ENCODE measurements at places on chromosomes 12 and 14.

DNA sequence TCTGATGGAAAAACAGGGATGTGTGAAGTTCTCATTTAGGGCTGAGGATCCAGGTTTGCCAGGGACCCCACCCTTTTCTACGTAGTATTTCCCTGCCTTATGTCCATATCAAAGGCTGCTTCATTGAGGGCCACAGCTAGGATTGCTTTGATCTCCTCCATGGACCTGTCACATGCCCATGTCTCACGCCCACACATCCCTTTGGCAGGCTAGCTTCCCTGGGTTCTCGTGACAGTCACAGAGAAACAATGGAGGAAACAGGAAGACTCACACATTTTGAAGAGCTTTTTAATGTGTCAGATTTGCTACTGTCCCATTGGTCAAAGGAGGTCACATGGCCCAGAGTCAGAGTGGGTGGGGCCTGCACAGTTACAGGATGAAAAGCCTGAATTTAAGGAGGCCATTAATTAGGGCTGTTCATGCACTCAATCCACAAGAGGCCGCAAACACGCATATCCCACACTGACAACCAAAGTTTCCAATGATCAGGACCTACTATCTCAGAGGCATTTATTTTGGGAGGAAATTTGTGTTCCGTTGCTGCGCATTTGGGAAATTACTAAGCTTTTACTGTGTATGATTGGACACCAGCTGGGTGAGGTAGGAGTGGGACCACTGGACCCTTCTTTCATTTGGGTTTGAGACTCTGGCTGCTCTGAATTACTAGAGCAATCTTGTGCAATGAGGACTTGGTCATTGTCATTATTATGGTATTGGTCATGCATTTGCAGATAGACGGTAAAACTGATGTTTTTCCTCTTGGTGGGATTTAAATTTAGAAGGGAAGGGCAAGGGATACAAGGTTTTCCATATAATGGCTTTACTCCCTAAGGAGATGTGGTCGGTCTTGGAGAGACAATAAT is 266.2 kb downstream of the KTN1 start:
- DNase-seq = no peak

DNA sequence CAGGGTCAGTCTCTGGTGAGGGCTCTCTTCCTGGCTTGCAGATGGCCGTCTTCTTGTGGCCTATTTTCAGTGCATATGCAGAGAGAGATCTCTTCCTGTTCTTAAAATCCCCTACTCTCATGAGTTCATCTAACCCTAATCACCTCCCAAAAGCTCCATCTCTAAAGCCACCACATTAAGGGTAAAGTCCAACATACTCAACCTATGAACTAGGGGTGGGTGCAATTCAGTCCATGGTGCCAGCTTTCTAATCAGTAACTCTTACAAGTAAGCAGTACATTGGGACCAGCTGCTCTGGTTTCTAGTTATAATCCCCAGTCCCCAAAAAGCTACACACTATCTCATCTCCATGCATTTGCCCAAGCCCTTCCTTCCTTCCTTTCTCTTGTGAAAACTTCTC is 365.1 kb downstream of the MED13L start:
- DNase-seq = no peak

GRCh38 chr12:6226679-6227051 is 26.5 kb downstream of the CD9 start:
- no peak for DNase-seq

DNA sequence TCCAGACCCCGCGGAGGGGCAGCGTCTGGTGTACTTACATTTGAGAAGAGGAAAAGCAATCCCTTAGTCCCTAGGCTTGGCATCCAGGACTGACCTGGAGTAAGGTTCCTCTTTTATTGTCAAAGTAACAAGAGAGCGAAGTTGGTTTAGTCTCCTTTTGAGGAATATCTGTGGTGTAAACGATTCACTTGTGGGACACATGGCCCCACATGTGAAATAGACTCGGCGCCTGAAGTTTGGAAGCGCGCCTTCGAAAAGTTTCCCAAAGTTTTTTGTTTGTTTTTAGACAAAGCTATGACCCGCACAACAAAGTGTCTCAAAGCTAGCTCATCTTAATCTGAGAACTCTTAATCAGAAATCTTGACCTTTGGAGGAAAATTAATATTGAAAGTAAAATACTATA is 744 bp downstream of the STYX start:
- DNase-seq = no peak

DNA sequence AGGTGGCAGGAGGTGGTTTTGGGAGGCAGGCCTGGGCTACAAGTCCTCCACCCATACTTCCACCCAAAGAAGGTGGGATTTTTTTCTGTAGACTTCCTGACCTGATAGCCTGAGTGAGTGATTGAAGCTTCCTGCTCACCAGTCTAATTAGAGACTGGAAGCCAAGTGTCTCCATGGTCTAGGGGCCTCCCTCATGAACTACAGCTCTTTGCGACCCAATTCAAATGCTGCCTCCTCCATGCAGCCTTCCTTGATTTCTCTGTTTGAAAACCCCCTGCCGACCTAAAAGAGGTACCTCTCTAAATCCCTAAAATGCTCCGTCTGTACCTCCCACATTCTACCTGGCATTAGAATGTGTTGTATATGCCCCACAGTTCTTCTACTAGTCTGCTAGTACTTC is 124.9 kb downstream of the PLXNC1 start:
- no peak for DNase-seq

DNA sequence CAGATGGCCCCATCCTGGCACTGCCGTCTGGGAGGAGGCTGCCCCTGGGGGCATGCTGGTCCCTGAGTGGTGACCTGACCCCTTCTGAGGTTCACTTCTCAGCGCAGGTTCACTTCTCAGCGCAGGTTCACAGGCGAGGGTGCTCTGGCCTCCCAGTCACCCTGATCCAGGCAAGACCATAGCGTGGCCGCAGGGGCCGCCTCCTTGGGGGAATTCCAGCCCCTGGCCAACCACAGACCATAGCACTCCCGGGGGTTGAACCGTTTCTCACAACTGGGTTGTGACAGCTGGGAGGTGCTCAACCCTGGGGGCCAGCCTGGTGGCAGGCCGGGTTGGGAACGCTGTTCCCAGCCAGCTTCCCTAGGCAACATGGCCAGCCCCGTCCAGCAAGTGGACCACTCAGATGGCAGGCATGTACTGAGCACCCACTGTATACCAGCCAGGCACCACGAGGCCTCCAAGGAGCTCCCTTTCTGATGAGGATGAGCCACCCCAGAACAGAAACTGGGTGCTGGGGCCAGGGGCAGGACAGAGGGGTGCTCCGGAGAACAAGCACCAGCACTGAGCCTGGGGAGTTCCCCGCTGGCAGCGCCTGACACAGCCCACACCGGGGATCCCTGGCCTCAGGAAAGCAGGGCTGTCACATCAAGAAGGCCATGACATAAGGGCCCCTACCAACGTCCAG is 28.3 kb upstream of the ZFP36L1 start:
- DNase-seq = no peak

GRCh38 chr12:112538740-112539139 is 120.0 kb downstream of the PTPN11 start:
- no peak for DNase-seq

DNA sequence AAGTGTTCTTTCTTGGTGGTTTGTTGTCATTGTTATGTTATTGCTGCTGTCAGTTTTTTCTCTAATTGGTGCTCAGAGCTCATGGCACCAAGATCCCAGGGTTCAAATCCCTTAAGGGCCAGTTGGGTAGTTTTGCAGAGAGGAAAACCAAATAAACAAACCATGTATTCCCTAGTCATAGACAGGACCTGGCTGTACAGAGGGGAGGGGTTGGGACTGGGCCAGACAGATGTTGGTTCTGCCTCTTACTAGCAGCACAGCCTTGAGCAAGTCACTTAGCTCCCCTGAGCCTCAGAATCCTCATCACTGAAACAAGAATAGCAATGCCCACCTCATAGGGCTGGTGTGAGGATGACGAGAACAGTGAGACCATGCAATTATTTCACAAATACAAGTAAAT is 53.4 kb downstream of the LTBP2 start:
- no peak for DNase-seq

GRCh38 chr12:27513155-27513824 is 10.7 kb upstream of the PPFIBP1 start:
- DNase-seq = no peak

- no peak for DNase-seq
These were observed 10.9 kb downstream of the RGS6 start for GRCh38 chr14:71942904-71943694.

DNA sequence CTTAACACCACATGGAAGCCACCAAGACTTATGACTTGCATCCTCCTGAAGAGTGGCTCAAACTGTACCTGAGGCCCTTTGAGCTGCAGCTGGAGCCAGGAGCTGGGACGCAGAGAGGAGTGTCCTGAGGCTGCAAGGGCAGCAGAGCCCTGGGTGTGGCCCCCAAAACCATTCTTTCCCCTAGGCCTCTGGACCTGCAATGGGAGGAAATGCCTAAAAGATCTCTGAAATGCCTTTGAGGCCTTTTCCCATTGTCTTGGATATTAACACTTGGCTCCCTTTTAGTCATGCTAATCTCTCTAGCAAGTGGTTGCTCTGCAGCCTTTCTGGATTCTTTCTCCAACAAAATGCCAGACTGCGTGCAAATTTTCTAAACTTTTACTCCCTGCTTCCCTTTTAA is 156.1 kb downstream of the SLC38A4 start:
- no peak for DNase-seq

- no peak for DNase-seq
These were observed 15.8 kb upstream of the RIOX1 start for GRCh38 chr14:73474952-73475351.

- DNase-seq = no peak
These were observed 1.8 kb downstream of the GPR162 start for GRCh38 chr12:6823182-6824084.

GRCh38 chr14:101064121-101064661 is 160.7 kb upstream of the RTL1 start:
- no peak for DNase-seq

DNA sequence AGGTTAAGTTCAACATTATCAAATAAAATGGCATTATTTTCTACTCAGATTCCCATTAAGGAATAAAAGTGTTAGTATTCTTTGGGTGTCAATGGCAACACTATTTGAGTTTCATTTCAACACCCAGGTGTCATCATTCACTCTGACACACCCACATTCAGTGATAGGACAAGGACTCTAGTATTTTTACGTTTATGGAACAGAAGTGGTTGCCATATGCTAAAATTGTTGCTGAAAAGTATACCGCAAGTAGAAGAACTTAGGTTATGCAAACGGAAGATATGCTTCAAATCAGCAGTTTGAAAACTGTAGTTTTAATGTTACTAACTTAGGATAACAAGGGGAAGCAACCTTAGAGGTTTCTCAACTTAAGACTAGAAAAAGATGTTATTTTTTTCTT is 20.0 kb upstream of the SGPP1 start:
- no peak for DNase-seq

- DNase-seq = no peak
These were observed 8.6 kb downstream of the TC2N start for GRCh38 chr14:91858536-91859275.

- no peak for DNase-seq
These were observed 282.8 kb downstream of the EGLN3 start for GRCh38 chr14:33668066-33668465.

DNA sequence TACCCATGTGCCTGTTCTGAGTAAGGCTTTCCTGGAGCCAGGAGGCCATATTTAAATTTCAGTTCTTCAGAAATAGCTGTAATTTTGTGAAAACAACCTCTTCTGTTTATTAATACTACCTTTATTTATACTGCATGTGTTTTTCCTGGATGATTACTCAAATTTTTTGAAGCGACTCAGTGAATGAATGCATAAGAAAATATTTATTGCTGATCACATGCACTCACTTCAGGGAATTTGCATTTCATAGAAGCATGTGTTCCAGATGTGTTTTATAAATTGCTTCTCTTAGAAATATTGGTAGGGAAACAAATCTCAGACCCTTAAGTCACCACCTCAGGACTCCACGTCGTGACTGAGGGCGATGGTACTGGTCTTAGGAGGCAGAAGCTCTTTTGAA is 21.8 kb upstream of the DCN start:
- no peak for DNase-seq

- DNase-seq = no peak
These were observed 485.4 kb downstream of the NAV3 start for GRCh38 chr12:78316136-78316535.

DNA sequence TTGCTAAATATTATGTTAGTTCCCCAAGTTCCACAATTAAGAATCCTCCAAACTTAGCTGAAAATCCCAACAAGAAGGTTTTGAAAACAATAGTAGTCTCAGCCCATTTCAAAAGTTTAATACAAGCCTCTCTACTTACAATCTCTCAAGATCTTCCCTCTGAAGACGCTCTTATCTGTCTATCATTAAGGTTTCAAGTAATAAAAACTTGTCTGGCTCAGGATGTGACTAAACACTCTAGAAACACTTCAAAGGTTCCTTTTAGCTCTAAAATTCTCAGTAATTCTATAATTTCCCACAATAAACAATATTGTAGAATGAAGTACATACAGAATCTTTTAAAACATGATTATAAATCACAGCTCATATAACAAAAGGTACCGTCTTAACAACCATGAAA is 16.3 kb downstream of the YAF2 start:
- DNase-seq = no peak

GRCh38 chr14:61954306-61954705 is 192.1 kb downstream of the SNAPC1 start:
- no peak for DNase-seq

DNA sequence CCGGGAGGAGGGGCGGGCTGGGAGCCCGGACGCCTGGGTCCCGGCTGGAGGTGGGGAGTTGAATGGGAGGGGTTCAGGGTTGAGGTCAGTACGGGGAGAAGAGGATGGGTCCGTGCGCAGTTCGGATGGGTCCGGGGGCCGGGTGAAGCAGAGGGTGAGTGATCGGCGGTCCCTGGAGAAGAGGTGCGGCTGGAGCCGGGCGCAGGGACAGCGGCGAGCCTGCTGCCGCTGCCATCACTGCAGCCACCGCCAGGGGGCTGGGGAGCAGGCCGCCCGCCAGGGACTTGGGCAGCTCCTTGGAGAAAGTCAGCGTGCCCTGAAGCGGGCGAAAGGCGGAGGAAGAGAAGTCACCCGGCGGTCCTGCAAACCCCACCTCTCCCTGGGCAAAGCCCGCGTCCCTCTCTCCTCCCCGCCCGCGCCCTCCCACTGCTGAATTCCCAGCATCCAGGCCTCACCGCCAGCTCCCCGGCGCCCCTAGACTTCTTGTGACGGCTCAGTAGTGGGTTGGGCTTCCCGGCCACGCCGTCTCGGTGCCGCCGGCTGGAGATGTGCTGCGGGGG is 6.0 kb upstream of the GPR84 start:
- DNase-seq = no peak

DNA sequence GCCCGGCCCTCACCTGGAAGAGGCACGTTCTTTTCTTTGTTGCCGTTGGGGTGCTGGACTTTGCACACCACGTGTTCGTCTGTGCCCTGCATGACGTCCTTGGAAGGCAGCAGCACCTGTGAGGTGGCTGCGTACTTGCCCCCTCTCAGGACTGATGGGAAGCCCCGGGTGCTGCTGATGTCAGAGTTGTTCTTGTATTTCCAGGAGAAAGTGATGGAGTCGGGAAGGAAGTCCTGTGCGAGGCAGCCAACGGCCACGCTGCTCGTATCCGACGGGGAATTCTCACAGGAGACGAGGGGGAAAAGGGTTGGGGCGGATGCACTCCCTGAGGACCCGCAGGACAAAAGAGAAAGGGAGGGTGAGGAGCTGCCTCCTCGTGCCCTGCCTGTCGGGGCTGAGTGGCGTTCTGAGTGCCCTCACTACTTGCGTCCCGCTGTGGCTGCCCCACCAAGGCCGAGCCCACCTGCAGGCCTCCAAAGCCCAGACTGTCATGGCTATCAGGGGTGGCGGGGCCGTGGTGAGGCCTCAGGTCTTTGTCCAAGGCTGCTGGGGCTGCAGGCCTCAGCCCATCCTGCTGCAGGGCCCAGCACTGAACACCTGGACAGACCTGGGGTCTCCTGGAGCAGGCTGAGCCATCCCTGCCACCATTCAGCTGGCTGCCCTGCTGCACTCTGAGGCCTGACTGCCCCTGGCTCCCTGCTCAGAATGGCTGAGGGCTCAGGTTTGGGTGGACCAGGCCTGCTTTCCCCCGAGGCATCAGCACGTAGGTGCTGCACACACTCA is 329.7 kb downstream of the TMEM121 start:
- no peak for DNase-seq

Measured in stimulated activated CD4-positive, alpha-beta T cell treated with anti-CD3 and anti-CD28 coated beads, Interleukin-15, amount 100 ng/mL, for 1 hour (primary cell).